ENCODE measurements at places on chromosomes 7 and 10.

DNA sequence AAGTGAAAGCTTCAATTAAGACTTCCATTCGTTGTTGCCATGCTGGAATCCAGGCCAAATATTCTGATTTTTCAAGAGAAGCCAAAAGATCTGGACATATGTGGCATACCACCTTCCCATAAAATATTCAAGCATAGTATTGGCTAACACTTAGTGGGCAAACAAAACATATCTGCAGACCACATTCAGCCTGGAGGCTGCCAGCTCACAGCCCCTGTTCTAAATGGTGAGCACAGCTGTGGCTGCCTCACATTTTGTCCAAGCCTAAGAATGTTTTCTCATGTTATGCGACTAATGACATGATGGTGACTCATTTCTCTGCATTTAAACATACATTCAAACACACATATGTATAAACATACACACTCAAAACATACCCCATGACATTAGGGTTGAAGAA is 10.6 kb upstream of the CALU start:
- DNase-seq: no peak

- no peak for DNase-seq
Observed at GRCh38 chr10:70540089-70540788, 61.7 kb downstream of the PALD1 start.

DNA sequence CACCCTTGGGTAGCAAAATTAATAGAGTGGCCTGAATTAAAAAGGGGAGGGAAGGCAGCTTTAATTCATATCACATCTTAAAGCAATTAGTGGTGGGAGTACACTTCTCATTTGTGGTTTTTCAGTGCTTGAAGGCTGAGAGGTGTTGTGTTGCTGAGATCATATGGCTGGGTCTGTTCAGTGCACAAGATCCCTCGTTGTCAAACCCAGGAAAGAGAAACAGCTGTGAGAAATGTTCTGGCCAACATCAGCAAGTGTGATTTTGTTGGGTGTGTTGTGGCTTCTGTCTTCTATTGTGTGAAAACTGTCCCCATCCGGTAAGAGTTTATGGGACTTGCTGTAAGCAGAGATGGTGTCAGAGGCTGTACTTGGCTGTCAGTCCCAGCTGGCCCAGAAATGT is 197.9 kb upstream of the BMPER start:
- DNase-seq: no peak

DNA sequence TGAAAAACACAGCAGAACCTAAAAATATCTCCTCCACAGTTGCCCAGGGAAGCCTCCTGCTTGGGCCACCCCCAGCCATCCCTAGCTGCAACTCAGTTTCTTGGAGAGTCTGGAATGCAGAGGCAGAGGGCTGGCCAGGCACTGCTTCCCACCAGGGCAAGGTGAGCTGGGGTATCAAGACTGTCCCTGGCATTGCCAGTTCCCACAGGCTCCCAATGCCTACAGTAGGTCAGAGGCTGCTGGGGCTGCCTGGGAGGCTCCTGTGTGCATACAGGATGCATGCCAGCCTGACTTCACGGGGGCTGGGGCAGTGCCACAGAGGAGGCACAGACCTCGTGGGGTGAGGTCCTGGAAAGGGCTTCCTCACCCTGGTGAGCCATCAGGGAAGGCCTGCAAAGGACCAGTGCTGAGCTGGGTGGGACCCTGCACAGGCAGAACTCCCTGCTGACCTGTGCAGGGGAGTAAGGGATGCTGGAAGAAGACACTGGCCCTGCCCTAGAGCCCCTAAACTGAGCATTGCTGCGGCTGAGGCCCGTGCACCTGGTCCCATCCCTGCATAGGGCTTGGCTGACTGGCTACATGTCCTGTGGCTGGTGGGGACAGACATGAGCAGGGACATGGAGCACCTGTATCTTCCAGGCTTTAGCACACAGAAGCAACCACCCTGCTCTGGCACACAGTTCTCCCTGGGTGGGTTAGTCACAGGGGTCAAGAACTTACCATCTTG is 121.9 kb upstream of the RET start:
- DNase-seq: no peak

GRCh38 chr7:155296006-155296787 is 1.5 kb upstream of the INSIG1 start:
- no peak for DNase-seq

GRCh38 chr7:131723926-131724325 is 167.5 kb upstream of the PODXL start:
- DNase-seq: no peak

DNA sequence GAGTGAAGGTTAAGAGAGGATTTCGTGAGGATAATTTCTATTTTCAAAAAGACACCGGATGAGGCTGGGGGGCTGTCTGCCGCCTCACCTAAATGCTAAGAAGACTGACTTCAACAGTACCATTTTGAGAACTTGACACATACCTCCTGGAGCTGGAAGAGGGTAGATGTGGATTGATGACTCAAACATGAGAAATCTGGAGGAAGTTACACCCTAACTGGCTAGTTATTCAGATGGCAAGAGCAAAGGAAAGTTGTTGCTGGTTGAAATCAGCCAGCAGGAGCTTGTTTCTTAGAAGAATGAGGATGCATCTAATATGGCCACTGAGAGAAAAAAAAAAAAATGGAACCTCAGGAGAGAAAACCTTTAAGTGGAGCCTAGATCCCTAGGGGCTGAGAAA is 76.2 kb upstream of the KIAA1217 start:
- DNase-seq: no peak

DNA sequence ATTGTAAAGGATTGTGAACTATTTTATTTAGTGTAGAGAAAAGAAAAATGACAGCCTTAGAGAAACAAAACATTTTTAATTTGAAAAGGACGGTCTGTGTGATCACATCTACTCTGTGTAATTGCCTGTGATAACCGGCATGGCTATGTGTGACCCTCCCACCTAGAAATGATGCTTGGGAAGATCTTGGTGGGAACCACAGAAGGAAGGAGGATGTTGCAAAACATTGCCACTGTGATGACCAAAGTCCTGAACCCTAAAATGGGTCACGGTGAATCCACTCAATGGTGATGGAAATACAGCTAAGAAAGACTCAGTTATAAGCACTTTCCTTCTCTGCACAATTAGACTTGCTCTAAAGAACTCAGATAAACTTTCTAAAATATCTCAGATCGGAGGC is 221.3 kb upstream of the FRMD4A start:
- DNase-seq: no peak

Data from NCI-H1105 (cell line).